Left ventricle myocardium superior (tissue), 1 donor: ENCODE measurements at places on chromosomes 16 and 17. TPM values are rescaled to one million over a fixed set of nuclear protein-coding genes. Genes with fewer than 3 reads are reported as not detected.

GRCh38 chr16:10625595-10626357 lies 45.4 kb upstream of the EMP2 start:
- DNase-seq, result no peak

The CD300LB gene
- total RNA-seq, result 0.25 TPM

DNA sequence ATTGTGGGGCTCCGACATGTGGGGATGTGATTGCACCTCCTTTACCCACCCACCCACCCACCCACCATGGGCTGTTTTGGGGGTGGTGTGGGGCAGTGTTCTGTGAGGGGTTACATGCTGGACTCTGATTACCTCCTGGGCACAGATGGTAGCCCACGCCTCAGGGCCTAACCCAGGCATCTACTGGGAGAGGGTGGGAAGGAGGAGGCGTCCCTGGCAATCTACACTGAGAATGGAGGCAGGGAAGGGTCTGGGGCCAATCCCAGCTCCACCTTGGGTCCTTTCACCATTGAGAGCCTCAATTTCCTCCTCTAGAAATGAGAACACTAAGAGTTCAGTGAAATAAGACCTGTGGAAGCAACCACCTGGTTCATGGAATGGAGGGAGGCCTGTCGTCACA lies 11.7 kb upstream of the DOK4 start:
- DNase-seq, result no peak

The CDH11 gene
- total RNA-seq, result 7.3 TPM

- DNase-seq, result no peak
Measured at GRCh38 chr17:68400404-68400735, 56.9 kb downstream of the WIPI1 start.

DNA sequence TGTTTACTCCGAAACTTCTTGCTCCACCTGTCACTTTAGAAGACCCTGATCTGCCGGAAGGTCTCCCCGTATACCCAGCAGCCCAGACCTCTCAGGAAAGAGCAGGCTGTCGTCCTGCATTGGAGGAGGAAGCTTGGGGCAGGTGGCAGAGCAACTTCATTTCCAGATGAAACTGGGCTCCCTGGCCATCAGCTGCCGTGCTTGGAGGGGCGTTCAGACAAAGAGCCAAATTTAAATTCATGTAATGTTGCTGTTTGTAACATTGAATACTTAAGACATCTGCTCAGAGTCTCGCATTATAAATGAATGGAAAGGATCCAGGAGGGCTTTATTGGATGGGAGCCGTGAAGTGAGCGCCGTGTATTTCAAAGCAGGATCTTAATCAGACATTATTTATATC lies 628.5 kb downstream of the MAF start:
- DNase-seq, result no peak

GRCh38 chr17:4728124-4728523 lies 3.1 kb upstream of the MED11 start:
- no peak for DNase-seq

The DNAH17 gene
- total RNA-seq, result not detected

The HES7 gene
- total RNA-seq, result not detected

The ZACN gene
- not detected for total RNA-seq

DNA sequence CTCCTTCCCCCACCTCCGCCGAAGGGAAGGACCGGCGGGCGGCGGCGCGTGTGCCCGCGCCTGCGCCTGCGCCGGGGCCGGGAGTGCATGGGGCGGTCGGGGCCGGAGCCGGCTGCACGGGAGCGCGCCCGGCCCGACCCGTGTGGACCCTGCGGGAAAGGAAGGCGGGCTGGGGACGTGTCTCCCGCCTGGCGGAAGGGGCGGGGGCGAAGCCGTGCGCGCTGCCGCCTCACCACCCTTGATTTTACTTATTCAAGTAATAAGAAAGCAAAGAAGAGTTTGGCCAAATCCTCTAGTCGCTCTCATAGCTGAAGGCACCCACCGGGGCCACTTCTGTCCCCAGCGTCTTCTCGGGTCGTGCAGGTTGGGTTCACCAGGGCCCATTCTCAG lies 596 bp upstream of the PFN1 start:
- DNase-seq, result peak; percentile 93

- DNase-seq, result no peak
Measured at GRCh38 chr17:4870855-4871254, 28.5 kb upstream of the C17orf107 start.

DNA sequence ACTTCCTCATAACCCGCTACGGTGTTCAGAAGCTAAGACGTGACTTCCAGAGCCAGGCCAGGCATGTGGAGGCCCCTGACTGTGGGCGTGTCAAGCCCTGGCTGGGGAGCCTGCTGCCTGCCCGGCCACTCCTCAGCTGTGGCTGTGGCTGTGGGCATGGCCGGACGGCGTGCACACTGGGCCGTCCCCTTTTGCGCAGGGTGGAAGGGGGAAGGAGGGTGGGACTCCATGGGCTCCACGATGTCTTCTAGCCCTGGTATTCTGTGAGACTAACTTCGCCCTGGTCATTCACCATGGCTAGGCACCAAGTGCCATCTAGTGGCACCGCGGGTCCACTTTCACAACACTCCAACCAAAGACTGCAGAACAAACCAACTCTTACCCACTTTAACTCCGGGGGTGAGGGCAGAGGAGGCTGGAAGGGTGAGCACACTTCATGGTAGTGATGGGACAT lies 67.9 kb downstream of the N4BP1 start:
- DNase-seq, result peak; percentile 71

The SLC16A11 gene
- 0.47 TPM for total RNA-seq

- DNase-seq, result peak; percentile 100
Measured at GRCh38 chr17:81393684-81394376, 1.4 kb upstream of the BAHCC1 start.

DNA sequence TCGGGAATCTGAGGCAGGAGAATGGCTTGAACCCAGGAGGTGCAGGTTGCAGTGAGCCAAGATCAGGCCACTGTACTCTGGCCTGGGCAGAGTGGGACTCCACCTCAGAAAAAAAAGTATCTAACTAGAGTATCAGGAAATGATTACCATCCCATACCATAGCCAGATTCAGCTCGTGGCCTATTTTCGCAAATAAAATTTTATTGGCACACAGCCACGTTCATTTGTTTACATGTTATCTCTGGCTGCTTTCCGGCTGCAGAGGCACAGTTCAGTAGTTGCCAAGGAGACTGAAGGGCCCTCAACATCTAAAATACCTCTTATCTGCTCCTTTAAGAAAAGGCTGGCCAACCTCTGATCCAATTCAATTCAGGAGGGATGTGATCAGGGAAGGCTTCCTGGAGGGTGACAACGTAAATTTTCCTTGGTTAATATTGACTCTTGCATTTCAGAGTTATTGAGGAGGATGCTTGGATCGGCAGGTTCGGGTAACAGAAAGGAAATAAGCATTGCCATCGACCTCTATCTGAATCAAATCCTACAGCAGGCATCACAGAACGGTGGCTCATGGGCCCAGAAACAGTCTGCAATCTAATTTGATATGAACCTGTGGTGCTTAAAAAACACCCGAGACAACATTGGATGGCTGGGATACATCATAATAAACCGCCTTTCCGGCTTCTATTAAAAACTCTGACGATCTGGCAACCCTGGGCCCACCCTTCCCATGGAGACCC lies 73.8 kb downstream of the XYLT1 start:
- DNase-seq, result no peak

The CUEDC1 gene
- total RNA-seq, result 55.0 TPM

GRCh38 chr16:8320131-8320530 lies 270.2 kb downstream of the TMEM114 start:
- DNase-seq, result no peak

The SLC13A2 gene
- total RNA-seq, result not detected

DNA sequence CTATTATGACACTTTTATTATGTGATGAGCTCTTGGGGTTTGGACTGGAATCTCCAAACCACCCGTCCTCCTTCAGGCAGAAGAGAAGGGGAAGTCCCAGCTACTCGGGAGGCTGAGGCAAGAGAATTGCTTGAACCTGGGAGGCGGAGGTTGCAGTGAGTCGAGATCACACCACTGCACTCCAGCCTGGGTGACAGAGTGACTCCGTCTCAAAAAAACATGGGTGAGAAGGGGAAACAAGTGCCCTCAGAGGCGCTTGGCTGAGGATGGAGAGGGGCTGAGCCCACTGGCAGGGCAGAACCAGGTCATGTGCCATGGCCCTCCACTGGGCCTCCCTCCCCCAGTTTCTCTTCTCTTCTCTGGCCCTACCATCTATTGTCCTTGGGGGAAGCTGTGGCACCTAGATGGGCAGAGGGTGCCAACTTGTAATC lies 120.9 kb upstream of the SMURF2 start:
- no peak for DNase-seq

- no peak for DNase-seq
Measured at GRCh38 chr16:50442221-50442620, 73.4 kb upstream of the BRD7 start.

- DNase-seq, result no peak
Measured at GRCh38 chr17:55680686-55681341, 41.9 kb downstream of the TMEM100 start.

The NHERF2 gene
- 235 TPM for total RNA-seq

GRCh38 chr16:8589057-8589899 lies 1.0 kb downstream of the TMEM114 start:
- DNase-seq, result no peak

- DNase-seq, result no peak
Measured at GRCh38 chr16:70437582-70438557, 1.0 kb downstream of the ST3GAL2 start.

DNA sequence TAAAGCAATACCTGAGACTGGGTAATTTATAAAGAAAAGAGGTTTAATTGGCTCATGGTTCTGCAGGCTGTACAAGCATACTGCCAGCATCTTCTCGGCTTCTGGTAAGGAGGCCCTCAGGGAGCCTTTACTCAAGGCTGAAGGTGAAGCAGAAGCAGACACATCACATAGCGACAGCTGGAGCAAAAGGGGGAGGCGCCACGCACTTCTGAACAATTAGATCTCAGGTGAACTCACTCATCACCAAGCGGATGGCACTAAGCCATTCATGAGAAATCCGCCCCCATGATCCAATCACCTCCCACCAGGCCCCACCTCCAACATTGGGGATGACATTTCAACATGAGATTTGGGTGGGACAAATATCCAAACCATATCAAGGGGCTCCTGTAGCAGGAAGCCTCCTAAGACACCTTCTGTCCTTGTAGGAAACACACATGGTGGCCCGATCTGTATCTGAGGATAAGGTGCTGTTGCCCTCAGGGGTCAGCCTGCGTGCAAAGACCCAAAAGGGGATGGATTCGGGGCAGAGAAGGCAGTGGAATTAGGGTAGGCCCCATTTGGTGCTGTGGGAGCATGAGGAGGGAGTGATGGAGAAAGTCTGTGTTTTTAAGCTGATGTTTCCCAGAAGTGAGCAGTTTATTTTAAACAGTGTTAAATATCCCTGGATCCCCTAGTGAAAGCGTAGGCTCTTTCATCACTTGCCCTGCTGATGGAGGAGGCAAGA lies 23.0 kb downstream of the IL21R start:
- no peak for DNase-seq

DNA sequence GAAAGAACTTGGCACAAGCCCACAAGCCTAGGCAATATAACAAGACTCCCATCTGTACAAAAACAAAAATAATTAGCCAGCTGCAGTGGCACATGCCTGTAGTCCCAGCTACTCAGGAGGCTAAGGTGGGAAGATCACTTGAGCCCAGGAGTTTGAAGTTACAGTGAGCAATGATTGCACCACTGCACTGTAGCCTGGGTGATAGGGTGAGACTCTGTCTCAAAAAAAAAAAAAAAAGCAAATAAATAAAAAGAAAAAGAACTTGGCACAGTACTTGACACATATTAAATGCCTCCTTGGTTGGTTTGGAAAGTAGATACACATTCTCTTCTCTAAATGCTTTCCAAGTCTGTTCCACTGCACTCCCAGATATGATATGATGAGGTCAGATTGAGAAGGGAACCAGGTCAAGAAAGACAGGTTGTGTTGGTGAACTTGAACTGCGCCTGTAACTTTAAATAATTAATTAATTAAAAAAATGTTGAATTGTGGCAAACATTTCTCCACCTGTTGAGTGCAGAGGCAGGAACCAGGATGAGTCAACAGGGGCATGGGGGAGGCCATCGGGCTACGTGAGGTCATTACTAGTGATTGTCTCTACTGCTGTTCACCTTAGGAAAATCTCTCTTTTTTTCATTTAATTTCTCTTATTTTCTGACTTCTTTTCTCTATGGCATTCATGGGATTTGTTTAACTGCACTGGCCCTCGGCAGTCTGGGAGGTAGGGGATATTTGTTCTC lies 25.9 kb upstream of the EFCAB13 start:
- DNase-seq, result no peak

The PDE6G gene
- total RNA-seq, result not detected

The SLC25A19 gene
- 23.0 TPM for total RNA-seq

- no peak for DNase-seq
Measured at GRCh38 chr16:90083139-90083538, 6.0 kb upstream of the PRDM7 start.

The MEOX1 gene
- 11.1 TPM for total RNA-seq

The GAS2L2 gene
- total RNA-seq, result 0.27 TPM

The PRPF8 gene
- 135 TPM for total RNA-seq

DNA sequence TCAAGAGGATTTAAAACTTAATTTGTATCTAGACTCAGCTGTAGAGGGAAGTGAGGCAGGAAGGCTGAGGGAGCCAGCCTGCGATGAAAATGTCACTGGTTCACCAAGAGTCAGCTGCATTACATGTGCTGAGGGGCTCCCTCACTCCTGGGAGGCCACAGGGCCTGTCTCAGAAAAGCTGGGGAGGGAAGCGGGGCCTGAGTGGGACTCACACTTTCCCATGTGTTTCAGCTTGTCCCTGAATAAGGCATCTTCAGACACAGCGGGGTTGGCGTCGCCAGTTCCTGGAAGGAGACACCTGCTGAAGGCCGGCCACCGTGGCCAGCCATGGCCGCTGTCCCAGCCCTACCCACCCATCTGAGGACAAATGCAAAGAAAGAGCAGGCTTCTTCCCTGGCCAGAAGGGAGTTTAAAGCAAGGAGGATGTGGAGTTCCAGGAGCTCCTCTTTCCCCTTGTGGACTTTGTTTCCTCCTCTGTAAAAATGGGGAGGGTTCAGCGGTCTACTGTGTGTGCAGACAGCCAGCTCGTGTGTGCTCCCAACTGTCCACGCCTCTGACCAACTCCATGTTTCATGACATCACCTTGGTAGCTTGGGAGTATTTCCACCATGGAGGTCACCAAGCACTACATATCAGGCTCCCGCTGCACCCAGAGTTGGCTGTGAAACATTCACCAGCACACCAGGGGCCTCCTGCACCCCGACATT lies 19.2 kb upstream of the MRPS23 start:
- DNase-seq, result no peak

GRCh38 chr17:73137376-73137775 lies 27.4 kb upstream of the SSTR2 start:
- no peak for DNase-seq

The SOX8 gene
- total RNA-seq, result 0.47 TPM

The SEPTIN12 gene
- not detected for total RNA-seq

The JPH3 gene
- 0.12 TPM for total RNA-seq
